Sciatic nerve (tissue), 2 donors: ENCODE measurements at places on chromosomes 6 and 20.

DNA sequence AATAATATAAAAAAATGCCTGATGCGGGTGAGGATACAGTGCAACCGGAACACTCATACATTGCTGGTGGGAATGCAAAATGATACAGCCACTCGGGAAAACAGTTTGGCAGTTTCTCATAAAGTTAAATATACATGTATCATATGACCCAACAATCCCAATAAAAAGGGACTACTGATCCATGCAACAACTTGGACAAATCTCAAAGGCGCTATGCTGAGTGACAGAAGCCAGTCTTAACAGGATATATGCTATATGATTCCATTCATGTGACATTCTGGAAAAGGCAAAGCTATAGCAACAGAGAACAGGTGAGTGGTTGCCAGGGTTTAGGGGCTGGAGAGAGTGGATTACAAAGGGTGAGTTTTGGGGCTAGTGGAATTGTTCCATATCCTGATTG lies 170.2 kb upstream of the MLN start:
- no peak for DNase-seq

DNA sequence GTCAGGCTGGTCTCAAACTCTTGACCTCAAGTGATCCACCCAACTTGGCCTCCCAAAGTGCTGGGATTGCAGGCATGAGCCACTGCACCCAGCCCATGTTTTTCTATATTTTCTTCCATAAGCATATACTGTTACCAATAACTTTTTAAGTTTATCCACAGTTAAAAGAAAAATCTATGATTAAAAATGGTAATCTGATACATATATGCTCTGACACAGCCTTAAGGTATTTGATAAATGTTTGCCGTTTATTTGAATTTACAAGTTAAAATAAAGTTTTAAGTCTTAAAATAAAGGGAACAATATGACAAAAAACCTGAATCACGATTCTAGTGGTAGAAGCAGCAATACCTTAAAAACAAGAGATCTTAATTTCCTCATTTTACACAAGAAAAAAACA lies 5.2 kb downstream of the STK38 start:
- no peak for DNase-seq

- no peak for DNase-seq
Observed at GRCh38 chr6:69789578-69789977, 7.2 kb downstream of the LMBRD1 start.

- peak; percentile 50 for DNase-seq
Observed at GRCh38 chr6:150005761-150006651, 19.3 kb downstream of the RAET1L start.

DNA sequence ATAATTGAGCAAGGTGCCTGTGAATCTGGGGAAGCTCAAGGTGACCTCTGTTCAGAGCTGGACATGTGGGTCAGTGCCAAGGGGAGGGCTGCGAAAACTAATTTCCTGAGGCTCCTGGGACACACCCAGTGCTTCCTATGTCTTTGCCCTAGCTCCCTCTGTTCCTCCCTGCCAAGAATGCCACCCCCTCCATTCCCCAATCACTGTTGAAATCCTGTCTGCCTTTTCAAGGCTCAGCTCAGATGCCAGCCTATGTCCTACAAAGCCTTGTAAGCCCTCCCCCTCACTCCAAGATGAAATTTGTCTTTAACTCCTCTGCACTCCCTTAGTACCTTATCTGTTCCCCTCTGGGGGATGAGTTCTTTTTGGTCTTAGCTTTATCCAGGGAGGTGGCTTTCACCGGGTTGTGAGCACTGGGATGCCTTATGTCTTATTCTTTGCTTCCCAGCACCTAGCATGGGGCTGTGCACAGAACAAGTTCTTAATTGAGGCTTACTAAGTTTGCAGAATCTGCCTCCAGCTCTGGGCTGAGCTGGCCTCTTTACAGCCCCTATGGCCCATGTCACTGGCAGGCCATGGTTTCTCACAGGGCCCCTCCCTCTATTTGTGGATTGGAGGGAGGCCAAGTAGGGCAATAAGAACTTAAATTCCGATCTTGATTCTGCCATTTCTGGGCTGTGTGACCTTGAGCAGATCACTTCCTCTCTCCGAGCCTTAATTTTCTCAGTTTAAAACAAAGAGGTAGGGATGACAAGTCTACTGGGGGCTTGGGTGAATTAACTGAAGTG lies 51.5 kb upstream of the EPB41L1 start:
- DNase-seq = no peak

GRCh38 chr20:53294804-53295203 lies 298.8 kb downstream of the ZNF217 start:
- DNase-seq = no peak
